Peyer's patch (tissue), 4 donors: ENCODE measurements at places on chromosomes 2 and 18.

- no peak for DNase-seq
- no peaks in the 10 kb centered on the region for H3K27me3 ChIP-seq
- H3K4me1 ChIP-seq, result peaks cover 7% of the 10 kb centered on the region
- H3K27ac ChIP-seq, result no peak overlapping the region
Measured at GRCh38 chr2:172970660-172971059, 105.0 kb upstream of the MAP3K20 start.

- H3K27ac ChIP-seq, result no peak overlapping the region
- no peaks in the 10 kb centered on the region for H3K36me3 ChIP-seq
- no peaks in the 10 kb centered on the region for H3K4me1 ChIP-seq
- no peak overlapping the region for H3K4me3 ChIP-seq
- no peaks in the 10 kb centered on the region for H3K27me3 ChIP-seq
- no peak for DNase-seq
Measured at GRCh38 chr2:59025157-59025757, 784.1 kb upstream of the FANCL start.

GRCh38 chr2:129396980-129397599, 582.4 kb upstream of the RAB6C start:
- no peak for DNase-seq
- no peaks in the 10 kb centered on the region for H3K4me1 ChIP-seq
- no peak overlapping the region for H3K4me3 ChIP-seq
- no peaks in the 10 kb centered on the region for H3K36me3 ChIP-seq
- no peaks in the 10 kb centered on the region for H3K27me3 ChIP-seq

- H3K4me1 ChIP-seq, result no peaks in the 10 kb centered on the region
- H3K36me3 ChIP-seq, result no peaks in the 10 kb centered on the region
- no peak overlapping the region for H3K27ac ChIP-seq
- H3K27me3 ChIP-seq, result no peaks in the 10 kb centered on the region
- no peak for DNase-seq
- H3K4me3 ChIP-seq, result no peak overlapping the region
Measured at GRCh38 chr2:161994761-161995520, 79.1 kb downstream of the DPP4 start.

- no peak overlapping the region for H3K4me3 ChIP-seq
- no peak overlapping the region for H3K27ac ChIP-seq
- H3K36me3 ChIP-seq, result no peaks in the 10 kb centered on the region
- H3K27me3 ChIP-seq, result no peaks in the 10 kb centered on the region
- no peaks in the 10 kb centered on the region for H3K4me1 ChIP-seq
Measured at GRCh38 chr2:180707884-180708205, 272.6 kb upstream of the UBE2E3 start.

DNA sequence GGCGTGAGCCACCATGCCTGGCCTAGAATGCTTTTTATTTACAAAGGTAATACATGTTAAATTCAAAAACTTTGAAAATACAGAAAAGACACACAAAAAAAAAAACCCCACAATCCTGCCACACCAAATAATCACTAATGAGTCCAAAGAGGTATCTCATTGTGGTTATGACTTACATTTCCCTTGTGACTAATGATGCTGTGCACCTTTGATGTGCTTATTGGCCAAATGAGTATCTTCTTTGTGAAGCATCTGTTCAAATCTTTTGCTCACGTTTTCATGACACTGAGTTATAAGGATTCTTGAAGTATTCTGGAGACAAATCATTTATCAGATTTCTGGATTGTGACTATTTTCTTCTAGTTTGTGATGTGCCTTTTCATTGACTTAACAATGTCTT, 6.4 kb upstream of the NLRC4 start:
- DNase-seq, result no peak
- no peak overlapping the region for H3K4me3 ChIP-seq
- no peaks in the 10 kb centered on the region for H3K4me1 ChIP-seq
- no peak overlapping the region for H3K27ac ChIP-seq
- H3K27me3 ChIP-seq, result no peaks in the 10 kb centered on the region

- H3K4me1 ChIP-seq, result no peaks in the 10 kb centered on the region
- no peak overlapping the region for H3K4me3 ChIP-seq
- no peaks in the 10 kb centered on the region for H3K36me3 ChIP-seq
- no peak for DNase-seq
- no peaks in the 10 kb centered on the region for H3K27me3 ChIP-seq
Measured at GRCh38 chr2:46643493-46643892, 164.1 kb downstream of the TMEM247 start.

GRCh38 chr2:219082332-219082958, 21.7 kb upstream of the IHH start:
- no peaks in the 10 kb centered on the region for H3K36me3 ChIP-seq
- peak overlapping the region; percentile 79 for H3K27ac ChIP-seq
- peak; percentile 50 for DNase-seq
- no peaks in the 10 kb centered on the region for H3K4me1 ChIP-seq
- no peak overlapping the region for H3K4me3 ChIP-seq

DNA sequence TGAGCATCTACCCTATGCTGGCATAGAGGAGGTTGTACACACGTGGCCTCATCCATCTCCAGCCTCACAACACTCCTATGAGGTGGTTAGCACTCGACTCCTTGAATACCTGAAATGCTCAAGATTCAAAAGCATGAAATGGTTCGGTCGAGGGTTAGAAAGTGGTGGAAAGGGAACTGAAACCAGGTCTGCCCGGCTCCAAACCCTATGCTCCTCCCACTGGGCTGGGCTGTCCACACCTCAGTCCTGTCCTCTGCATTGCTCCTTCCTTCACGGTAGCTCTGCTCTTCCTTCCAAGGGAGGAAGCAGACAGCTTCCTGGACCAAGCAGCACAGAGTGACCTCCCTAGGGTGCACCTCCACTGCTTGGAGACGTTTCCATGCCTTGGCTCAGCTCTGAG, 565.2 kb upstream of the ID2 start:
- H3K27ac ChIP-seq, result no peak overlapping the region
- no peaks in the 10 kb centered on the region for H3K4me1 ChIP-seq
- DNase-seq, result no peak
- no peak overlapping the region for H3K4me3 ChIP-seq

DNA sequence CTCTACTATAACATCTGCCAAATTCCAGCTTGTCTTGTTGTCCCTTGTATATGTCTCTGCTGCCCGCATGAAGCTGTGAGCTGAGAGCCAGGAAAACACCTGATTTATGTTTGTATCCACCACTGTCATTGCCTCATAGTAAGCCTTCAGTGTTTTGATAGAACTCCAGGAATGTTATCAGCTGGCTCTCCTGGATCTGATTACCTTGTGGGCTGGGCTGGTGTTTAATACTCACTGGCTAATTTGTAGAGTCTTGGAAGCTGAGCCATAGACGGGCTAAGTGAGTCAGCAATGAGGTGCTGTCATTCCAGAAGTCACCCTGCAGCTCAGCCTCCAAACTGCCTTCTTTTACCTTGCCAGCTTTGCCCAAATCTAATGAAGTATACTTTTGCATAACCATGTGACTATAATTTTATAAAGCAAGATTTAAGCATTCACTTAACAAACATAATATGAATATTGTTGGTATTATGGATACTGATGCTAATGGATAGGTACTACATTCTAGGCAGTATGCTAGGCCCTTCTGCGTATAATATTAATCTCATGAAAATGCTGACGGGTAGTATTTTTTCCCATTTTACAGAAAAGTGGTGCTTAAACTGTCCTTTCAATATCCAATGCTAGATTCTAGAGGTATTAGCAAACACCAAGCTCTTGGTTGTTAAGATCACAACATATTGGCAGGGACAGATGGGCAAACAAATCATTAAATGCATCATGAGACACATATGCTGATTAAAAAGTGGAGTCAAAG, 62.7 kb upstream of the GATA6 start:
- no peaks in the 10 kb centered on the region for H3K4me1 ChIP-seq
- DNase-seq, result no peak
- H3K27ac ChIP-seq, result no peak overlapping the region
- no peak overlapping the region for H3K4me3 ChIP-seq
- no peaks in the 10 kb centered on the region for H3K36me3 ChIP-seq

GRCh38 chr2:204982303-204982702, 437.0 kb downstream of the PARD3B start:
- H3K4me3 ChIP-seq, result no peak overlapping the region
- H3K27me3 ChIP-seq, result no peaks in the 10 kb centered on the region
- DNase-seq, result no peak
- no peaks in the 10 kb centered on the region for H3K4me1 ChIP-seq
- no peak overlapping the region for H3K27ac ChIP-seq

- no peaks in the 10 kb centered on the region for H3K4me1 ChIP-seq
- H3K27me3 ChIP-seq, result no peaks in the 10 kb centered on the region
- peak overlapping the region; percentile 97 for H3K27ac ChIP-seq
- H3K36me3 ChIP-seq, result no peaks in the 10 kb centered on the region
- H3K4me3 ChIP-seq, result peak overlapping the region; percentile 95
- DNase-seq, result peak; percentile 82
Measured at GRCh38 chr2:84904717-84905174, 710 bp upstream of the TMSB10 start.
